ENCODE measurements at places on chromosomes 5 and 9.

- DNase-seq = no peak
Measured at GRCh38 chr9:127812011-127812410, 9.3 kb downstream of the FPGS start.

- DNase-seq = peak; percentile 48
Measured at GRCh38 chr5:134555890-134556311, 30.4 kb downstream of the JADE2 start.

- DNase-seq = no peak
Measured at GRCh38 chr9:93823245-93824072, 131.7 kb downstream of the BARX1 start.

GRCh38 chr9:137721899-137722298 lies 103.1 kb downstream of the EHMT1 start:
- no peak for DNase-seq

GRCh38 chr9:119052339-119053030 lies 316.8 kb downstream of the BRINP1 start:
- peak; percentile 56 for DNase-seq

Measured in foreskin keratinocyte (primary cell).